Activated T-cell treated with anti-CD3 and anti-CD28 coated beads, Interleukin-2, amount 50 U/mL, for 24 hours (primary cell): ENCODE measurements at places on chromosomes 1 and 21.

DNA sequence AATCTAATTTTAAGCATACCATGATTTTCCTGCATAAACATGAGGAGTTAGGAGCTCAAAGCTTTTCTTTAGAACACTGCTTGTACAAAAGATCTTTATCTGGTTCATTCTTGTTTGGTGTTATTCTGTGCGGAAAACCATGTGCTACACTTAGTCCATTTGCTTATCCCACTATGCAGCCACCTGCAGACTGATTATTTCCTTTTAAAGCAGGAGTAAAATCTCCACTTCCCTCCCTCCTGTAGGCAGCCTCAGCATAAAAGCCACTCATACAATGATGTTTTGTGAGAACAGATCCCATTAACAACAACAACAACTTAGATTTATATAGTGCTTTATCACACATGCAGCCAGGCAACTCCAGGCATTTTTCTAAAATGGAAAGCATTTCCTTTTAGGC lies 355.3 kb upstream of the NEGR1 start:
- DNase-seq: no peak

- peak; percentile 17 for DNase-seq
These were observed 4.1 kb downstream of the ADORA1 start for GRCh38 chr1:203131548-203132200.

DNA sequence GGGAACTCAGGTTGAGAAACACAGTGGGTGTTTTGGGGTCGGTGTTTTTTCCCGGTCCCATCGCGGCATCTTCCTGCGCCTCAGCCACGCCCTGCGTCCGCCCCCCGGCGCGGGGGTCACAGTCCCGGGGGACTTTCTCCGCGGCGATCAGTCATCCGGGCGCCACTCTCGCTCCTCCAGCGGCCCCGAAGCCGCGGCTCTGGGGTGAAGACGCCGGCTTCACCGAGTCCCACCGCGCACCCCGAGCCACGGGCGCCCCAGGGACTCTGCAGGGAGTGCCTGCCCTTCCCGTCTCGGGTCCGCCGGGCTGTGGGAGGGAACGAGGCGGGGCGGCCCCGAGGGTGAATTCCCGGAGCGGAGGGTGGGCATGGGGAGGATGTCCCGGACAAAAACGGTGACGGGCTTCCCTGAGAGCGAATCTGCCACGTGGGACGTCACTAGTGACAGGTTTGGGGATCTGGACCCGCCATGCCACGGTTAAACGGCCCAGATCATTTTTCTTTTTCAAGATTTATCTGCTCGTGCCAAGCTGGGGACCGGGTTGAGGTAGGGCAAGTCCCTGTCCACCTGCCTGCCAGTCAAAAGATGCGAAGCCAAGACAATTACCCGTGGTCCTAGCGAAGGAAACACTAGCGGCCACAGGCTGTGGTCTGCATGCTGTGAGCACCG lies 717 bp upstream of the BATF3 start:
- peak; percentile 84 for DNase-seq

DNA sequence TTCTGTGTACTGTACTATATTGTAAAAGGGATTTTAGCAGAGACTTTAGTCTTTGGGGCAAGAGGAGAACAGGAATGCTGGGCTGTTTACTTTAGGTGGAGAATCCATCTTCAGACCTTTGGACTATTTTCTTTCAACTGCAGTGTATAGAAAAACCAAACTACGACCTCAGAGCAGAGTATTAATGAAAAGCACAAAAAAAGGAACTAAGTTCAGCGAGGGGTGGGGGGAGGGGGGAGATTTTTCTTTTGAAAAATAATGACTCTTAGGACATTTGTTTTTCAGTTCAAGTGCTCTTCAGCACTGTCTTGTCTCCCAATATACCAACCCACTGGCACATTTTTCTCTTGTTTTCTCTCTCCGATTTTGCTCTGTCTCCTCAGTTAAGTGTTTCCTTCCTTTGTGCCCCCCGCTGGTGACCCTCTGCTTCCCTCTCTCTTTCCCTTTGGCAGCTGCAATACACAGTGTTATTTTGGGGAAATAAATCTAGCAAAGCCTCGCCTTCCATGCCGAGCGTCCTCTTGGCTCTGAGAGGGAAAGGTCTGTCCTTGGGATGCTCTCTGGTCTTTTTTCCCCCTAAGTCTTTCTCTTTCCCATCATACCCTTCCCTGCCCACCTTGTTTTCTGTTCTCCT lies 44.8 kb downstream of the ACP6 start:
- DNase-seq: no peak

DNA sequence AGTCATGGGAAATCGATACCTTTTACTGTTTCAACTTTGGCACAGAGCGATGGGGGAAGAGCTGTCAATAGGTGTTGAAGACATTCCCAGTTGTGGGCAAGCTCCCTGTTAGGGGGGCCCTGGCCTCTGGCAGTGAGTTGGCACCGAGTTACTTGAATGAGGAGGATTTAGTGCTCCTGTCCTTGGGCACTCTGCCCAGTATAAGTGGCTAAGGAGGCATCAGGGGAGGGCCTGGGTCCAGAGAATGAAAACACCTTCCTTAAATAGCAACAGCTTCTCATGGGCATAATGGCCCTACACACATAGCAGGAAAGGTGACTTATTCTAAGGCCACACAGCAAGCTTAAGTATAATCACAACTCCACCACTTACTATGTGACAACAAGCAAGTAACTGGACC lies 664.4 kb downstream of the PTPRU start:
- DNase-seq: no peak

- DNase-seq: peak; percentile 47
These were observed 18.7 kb upstream of the RAP1A start for GRCh38 chr1:111600886-111601386.

GRCh38 chr1:226723657-226724532 lies 15.2 kb downstream of the ITPKB start:
- no peak for DNase-seq

- DNase-seq: no peak
These were observed 11.4 kb downstream of the KCNJ15 start for GRCh38 chr21:38267991-38268863.

- no peak for DNase-seq
These were observed 603.5 kb upstream of the ADAMTS5 start for GRCh38 chr21:27570306-27570868.

GRCh38 chr1:104768466-104768865 lies 1018.8 kb downstream of the AMY1C start:
- DNase-seq: no peak

DNA sequence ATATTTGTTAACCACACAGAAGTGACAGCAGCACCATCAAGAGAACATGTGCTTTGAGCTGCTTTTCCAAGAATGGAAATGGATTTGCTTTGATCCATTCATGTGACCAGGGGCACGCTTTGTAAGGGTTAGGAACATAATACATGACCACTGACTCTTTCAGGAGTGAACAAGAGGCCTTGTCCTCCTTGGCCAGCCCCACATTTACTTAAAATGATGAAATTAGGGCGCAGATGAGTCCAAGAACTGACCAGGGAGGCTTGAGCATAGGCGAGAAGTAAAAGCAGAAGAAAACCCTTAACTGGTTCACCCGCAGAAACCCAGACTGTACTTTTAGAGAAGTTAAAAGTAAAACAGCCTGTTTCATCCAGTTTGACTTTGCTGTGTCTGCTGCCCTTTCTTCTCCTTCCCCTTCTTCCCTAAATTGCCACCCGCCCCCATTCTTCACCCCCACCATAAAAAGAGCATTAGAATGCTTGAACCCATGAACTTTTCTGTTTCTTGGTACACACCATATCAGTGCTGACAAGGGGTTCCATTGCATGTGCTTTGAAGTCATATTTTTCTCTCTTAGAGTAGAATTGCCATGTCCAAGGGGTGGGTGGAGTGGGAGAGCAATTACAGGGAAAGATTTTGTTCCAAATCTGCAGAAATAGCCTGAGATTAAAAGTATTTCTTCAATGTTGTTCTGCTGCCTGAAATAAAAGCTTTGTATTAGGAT lies 2.6 kb upstream of the GLUL start:
- no peak for DNase-seq

DNA sequence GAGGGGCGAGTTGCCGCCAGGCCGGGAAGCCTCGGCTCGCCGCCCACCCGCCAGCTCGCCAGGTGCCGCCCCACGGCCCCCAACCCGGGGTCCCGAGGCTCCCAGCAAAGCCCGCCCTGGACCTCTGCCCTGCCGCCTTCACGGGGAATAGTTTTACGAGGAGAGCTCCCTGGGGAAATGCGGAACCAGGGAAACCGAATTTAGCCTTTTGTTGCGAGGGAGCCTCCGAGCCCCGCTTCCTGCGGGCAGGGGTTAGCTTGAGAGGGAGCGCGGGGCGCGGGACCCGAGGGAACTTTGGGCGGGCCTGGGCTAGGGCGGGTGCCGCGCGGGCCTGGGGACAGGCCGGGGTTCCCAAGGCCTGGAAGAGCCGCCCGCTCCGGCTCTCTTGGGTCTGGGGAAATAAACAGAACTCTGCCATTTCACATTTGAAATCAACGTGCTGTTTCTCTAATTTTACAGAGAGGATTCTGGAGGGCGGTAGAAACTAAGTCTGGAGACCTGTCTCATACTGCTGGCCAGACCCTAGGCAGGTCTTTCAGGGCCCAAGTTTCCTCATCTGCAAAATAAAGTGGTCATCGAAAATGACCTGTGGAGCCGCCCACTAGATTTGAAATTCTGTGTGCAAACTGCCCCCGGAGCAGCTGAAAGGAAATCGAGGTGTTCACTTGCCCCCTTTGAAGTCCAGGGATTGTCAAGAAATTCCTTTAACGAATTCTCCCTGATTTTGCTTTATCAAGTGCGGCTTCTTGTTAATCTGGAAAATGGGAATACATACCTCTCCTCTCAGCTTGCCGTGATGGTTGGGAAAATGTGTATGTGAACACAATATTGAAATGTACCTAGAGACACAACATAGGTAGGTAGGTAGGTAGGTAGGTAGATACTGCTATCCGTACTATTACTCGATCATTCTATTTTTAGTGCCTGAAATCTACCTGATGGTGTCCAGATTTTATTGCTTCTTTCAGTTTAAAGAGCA lies 749 bp upstream of the GLUL start:
- DNase-seq: peak; percentile 53

- no peak for DNase-seq
These were observed 31.2 kb downstream of the VAV3 start for GRCh38 chr1:107933736-107934135.

GRCh38 chr1:219235903-219236481 lies 62.3 kb downstream of the LYPLAL1 start:
- DNase-seq: no peak

DNA sequence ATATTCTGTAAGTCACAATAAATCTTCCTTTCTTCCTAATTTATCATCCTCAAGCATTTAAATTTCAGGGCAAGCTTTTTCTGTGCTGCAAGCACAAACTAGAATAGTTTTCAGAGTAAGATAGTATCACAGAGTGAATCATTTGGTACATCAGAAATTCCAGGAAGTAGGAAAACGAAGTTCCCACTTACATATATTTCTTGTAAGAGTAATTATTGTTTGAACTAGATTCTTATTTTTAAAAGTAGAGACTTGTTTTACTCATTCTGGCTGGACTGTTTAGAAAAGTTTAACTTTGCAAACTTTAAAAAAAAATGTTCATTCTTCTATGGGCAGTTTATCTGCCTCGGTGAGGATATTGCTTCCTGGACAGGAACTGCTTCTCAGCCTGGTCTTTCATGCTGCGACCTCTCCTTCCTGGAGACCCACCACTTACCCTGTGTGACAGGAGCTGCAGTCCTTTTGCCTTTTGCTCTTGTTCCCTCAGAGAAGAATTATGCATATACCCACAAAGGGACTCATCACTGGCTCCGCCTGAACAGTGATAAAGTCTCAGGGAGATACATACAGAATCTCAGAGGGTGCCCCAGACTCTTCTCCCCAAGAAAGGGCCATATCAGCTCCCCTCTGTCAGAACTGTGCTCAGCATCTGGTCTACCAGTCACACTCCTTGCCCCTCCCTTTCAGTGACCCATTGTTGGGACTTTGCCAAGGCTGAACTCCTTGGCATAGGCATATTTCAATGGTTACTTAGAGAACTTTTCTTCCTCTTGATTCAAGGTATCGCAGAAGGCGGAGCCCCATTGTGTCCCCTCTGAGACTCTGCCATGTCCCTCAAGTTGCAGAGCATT lies 102.7 kb upstream of the CD55 start:
- no peak for DNase-seq

DNA sequence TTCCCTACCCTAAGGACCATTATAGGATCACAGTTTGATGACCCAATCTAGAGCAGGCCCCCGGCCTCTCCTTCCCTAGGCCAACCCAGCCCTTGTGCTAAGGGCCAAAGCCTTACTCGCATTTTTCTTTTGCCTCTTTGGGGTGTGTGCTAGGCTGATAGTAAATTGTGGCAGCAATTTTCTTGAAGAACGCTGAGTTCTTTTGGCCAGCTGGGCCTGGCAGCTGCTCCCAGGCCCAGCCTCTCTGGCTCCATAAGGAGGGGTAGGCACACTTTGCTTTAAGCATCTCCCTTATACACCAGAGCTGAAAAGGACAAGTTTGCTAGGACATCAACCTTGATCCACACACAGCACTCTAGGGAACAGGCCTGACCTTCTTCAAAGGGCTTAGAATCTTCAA lies 4.2 kb downstream of the OLFML2B start:
- DNase-seq: no peak

- DNase-seq: peak; percentile 9
These were observed 16.2 kb upstream of the LRP8 start for GRCh38 chr1:53343831-53344668.

- DNase-seq: peak; percentile 55
These were observed 52.7 kb downstream of the AGPAT3 start for GRCh38 chr21:43917515-43918384.

DNA sequence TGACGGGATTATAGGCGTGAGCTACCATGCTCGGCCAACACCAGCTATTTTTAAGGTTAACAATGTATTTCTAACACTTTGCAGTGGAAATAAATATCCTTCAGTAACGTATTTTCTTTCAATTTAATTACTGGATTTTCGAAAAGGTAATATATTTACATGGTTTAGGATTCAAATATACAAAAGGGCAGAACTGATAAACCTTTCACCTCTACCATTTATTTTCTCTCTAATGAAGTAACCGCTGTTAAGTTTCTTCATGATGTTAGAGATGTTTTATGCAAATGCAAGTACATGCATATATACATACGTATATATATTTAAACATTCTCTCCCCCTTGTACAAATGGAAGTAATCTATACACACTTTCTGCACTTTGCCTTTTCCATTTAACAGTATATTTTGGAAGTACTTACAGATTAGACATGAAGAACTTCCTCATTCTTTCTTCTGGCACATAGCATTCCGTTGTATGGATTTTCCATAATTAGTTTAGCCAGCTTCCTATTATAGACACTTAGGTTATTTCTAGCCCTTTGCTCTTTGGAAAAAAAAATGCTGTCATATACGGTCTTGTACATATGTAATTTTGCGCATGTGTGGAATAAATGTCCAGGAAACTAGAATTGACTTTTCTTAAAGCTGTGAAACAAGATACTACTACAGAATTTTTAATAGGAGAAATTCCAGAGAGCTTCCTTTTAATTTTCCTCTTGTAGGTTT lies 14.9 kb upstream of the HJV start:
- DNase-seq: no peak

GRCh38 chr1:37404711-37405110 lies 69.7 kb upstream of the ZC3H12A start:
- DNase-seq: no peak

GRCh38 chr1:16296643-16297042 lies 55.6 kb downstream of the FBXO42 start:
- DNase-seq: no peak

- DNase-seq: peak; percentile 92
These were observed at the start of gene RCAN3 for GRCh38 chr1:24502709-24503058. Gene RCAN3, plus strand, starts transcription at chr1:24502836. Its CDS starts 11,537 bp downstream, at chr1:24514373.
